ENCODE measurements at places on chromosomes 2 and 18.

GRCh38 chr18:6159426-6159825 is 255.3 kb downstream of the L3MBTL4 start:
- DNase-seq = no peak

DNA sequence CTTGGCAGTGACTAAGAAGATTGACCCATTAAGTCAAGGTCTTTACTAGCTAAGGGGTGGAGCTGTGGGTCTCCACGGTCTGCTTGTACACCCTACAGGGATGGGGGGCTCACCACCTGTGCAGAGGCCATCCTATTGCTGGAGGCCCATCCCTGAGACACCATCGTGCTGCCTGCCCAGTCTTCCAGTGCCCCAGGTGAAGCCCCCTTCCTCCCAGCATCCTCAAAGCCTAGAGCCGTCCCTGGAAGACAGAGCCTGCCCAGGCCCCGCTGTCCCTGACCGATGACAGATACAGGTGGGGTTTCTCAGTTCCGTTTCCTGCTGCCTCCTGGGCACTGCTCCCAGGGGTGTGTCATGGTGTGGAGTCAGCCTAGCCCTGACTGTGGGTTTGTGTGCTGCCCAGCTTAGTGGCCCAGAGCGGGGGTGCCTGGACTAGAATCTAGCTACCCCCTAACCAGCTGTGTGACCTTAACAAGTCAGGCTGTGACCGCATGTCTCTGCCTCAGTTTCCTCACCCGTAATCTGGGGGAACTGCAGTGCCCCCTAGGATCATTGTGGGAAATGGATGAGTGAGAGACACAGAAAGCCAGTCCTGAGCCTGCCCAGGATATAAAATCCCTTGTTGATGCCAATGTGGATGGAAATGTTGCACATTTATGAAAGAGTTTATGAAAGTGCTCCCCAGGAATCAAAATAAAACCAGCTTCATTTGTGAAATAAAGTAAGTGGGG is 2.0 kb downstream of the OTOS start:
- DNase-seq = no peak

- no peak for DNase-seq
Observed at GRCh38 chr2:199458009-199458805, 468 bp upstream of the SATB2 start.

DNA sequence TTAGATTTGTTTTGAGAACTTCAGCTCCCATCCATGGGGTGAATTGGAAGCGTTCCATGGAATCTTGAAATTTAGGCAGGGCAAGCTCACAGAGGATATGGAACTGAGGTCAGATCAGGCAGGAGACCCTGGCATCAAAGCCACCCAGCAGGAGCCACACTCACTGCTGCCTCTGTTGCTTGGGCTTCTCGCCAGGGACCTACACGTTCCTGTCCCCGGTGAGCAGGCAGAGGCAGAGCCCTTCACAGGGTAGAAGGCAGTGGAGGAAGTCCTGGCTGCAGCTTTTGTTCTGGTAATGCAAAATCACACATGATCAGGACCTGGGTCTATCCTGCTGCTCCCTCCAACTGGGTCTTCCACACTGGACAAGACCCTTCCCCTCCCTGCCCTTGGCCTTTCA is 42.1 kb downstream of the CAPN13 start:
- DNase-seq = no peak

- DNase-seq = no peak
Observed at GRCh38 chr2:174365571-174365970, 30.0 kb upstream of the SCRN3 start.

- no peak for DNase-seq
Observed at GRCh38 chr2:218218268-218219185, 1.5 kb downstream of the ARPC2 start.

DNA sequence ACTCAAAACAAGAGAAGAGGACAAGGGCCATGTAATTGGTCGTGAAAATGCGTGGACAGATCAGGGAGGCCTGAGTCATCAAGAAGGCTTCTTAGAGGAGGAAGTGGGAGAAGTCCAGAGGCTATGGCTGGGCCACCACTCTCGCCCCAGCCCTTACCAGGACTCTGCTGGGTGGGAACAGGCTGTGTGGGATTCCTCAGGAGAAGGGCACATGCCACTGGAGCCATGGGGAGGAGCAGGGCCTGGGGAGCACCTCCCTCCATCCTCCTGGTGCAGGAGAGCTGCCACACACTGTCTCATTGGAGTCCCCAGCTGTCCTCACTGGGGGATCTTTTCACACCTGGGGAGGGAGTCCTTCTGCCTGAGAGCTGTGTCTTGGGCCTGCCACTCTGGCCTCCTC is 9.4 kb upstream of the RALB start:
- no peak for DNase-seq

DNA sequence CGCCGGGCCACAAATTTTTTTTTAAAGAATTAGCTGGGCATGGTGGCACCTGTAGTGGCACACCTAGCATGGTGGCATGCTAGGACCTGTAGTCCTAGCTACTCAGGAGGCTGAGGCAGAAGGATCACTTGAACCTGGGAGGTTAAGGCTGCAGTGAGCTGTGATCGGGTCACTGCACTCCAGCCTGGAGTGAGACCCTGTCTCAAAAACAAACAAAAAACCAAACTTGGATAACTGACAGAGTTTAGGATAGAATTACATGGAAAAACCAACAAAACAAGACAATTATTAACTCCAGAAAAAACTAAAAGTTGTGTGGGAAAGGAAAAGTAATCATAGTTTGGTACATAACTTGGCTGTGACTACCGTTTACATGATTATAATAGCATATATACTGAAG is 1.6 kb upstream of the CFLAR start:
- no peak for DNase-seq

DNA sequence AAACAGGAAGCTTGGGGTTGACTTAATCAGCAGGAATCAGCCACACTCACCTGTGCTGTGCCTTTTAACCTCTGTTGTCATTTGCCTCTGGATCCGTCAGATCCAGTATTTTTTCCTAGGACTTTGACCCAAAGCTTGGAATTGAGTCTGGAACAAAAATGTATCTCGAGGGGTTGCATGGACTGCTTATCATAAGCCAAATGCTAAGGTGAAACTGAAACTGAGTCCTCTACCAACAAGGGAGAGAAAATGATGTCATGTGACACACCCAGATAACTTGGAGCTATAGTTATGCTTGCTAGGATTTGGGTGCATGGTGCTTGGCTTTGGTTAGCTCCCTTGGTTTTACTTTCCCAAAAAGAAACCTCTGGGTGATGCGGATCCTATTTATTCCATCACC is 2158.6 kb upstream of the PIK3C3 start:
- DNase-seq = no peak

GRCh38 chr2:45000921-45001868 is 8.1 kb downstream of the SIX2 start:
- DNase-seq = no peak

- no peak for DNase-seq
Observed at GRCh38 chr18:50830544-50830943, 10.7 kb upstream of the MRO start.

GRCh38 chr2:30764021-30764800 is 43.0 kb downstream of the CAPN13 start:
- no peak for DNase-seq

DNA sequence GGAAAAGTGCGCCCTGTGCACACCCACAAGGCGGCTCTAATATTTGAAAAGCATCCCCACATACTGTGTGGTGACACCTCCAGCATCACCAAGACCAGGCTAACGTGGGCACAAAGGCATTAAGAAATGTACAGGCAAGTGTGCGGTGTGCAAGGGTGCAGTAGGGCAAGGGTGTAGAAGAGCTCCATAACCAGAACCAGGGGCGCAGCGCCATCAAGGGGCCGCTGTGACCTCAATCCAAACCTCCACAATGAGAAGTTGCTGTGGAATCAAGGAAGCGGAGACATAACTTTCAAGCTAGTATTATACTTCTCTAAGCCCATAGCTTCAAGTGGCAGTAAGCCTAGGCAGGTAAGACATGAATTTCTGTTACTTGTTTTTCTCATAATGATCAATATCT is 13.0 kb downstream of the L3MBTL4 start:
- DNase-seq = no peak

DNA sequence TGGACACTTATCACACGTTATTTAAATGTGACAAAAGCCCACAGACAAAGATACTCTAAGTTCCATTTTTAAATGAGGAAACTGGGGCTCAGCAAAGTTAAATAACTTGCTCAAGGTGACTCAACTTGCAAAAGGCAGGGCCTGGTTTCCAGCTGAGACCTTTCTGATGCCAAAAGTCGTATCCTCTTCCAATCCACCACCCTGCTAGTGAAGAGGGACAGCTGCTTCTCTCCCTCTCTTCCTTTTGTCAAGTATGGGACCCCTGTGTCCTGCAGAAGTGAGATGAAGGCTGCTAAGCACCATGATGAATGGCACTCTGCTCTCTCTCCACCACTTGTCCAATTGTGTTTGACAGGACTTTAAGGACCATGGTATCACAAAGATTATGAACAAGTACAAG is 140.9 kb downstream of the DYM start:
- no peak for DNase-seq

GRCh38 chr2:174697255-174697654 is 67.0 kb downstream of the CHRNA1 start:
- peak; percentile 49 for DNase-seq

- no peak for DNase-seq
Observed at GRCh38 chr18:58991167-58991798, 126.6 kb downstream of the ZNF532 start.

DNA sequence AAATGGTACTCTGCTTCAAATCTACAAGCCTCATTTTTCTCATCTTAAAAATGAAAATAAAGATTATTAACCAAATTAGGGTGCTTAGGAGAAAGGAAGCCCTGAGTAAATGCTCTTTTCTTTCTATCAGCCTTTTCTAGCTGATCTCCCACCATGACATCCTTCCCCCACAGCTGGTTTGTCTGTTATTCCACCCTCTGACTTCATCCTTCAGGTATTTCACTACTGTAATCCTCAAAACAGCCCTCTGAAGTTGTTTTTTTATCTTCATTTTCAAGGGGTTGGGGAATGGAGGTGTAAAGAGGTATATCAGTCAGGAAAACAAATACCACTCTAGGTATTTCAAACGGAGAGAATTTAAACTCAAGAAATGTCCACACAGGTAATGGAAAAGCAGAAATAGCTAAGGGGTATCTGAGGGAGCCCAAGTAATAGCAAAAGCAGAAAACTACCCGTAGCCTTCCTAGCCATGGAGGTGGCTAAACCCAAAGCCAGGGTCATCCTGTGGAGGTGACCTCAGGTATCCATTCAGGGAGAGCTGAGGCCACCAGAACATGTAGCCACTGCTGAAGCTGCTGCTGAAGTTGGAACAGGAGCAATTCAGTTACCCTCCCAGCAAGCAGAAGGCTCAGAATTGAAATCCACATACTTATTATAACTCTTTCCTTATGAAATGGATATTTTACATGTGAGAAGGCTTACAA is 990.9 kb upstream of the ACVR2A start:
- DNase-seq = no peak

GRCh38 chr2:232239951-232240681 is 138.4 kb upstream of the ALPP start:
- no peak for DNase-seq

GRCh38 chr2:48572816-48573215 is 42.9 kb downstream of the STON1 start:
- DNase-seq = no peak

- no peak for DNase-seq
Observed at GRCh38 chr18:65735155-65735554, 15.7 kb upstream of the CDH7 start.

DNA sequence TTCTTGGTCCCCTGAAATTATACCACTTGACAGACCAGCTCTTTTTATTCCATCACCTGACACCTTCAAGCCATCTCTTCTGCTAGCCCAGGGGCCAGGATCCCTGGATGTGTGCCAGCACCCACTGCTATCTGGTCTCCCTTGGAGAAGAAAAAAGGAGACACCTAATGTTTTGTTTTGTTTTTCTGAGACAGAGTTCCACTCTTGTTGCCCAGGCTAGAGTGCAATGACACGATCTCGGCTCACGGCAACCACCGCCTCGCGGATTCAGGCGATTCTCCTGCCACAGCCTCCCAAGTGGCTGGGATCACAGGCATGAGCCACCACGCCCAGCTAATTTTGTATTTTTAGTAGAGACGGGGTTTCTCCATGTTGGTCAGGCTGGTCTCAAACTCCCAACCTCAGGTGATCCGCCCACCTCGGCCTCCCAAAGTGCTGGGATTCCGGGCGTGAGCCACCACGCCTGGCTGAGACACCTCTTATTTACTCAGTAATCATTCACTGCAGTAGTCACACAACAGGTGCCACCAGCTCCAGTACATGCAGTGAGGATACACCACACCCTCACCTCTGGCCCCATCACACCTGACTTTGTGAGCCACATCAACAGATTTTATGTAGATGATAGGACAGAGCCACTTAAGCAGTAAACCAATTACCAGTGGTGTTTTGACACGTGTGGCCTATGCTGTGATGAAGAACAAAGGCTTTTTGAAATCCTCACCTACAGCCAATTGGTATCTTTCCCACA is 42.8 kb upstream of the PCBP1 start:
- DNase-seq = no peak

- no peak for DNase-seq
Observed at GRCh38 chr2:178417916-178418315, 33.1 kb downstream of the PRKRA start.

DNA sequence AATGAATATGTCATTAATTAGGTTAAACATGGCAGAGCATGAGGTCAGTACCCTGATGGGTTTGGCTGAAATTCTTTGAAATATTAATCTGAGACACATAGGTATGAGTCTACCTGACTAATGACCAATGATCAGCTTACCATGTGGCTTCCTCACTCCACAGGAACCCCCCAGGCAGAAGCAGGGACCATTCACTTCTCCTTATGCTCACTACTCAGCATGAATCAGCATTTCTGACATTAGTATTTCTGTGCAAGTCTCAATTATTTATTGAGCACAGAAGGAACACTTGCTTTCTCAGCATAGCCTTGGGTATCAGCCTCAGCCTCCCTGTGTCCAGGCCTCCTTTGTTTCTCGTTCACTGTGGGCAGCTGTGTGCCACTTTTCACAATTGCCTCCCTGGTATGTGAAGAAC is 9.3 kb upstream of the KCNE4 start:
- DNase-seq = no peak

GRCh38 chr2:207132019-207132418 is 33.7 kb downstream of the KLF7 start:
- no peak for DNase-seq

DNA sequence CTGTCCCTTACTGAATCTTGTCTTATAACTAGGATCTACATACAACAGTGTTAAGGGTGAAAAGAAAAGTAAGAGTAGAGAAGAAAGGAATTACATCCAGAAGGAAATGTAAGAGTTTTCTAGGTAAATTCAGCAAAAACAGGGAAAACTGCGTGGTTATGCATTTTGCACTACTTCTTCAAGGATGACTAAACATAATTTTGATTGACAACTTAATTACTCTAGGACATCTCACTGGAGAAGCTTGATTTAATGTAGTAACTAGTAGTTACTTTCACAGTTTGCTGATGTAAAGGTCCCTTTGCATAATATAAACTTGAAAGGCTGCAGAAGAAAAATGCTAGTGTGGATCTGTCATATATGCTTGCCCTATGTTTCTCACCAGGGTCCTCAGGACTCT is 213.4 kb upstream of the CYP26B1 start:
- no peak for DNase-seq

DNA sequence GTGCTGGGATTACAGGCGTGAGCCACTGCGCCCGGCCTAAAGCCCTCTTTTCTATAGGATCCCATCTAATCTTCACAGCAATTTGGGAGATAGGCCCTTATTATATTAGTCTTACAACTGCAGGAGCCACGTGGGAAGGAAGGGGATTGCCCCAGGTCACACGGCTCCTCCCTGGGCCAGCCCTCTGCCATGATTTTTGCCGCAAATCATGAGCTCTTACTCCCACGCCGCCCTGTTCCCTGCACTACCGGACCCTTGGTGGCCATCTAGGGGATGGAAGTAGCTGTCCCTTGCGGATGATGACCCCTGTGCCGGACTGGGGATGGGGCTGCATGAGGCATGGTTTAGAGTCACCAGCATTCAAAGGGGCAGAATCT is 28.4 kb upstream of the PTMA start:
- no peak for DNase-seq
